ENCODE measurements at places on chromosomes 5 and 9.

GRCh38 chr5:149883550-149883949 is 61.0 kb downstream of the PDE6A start:
- no peak for DNase-seq

DNA sequence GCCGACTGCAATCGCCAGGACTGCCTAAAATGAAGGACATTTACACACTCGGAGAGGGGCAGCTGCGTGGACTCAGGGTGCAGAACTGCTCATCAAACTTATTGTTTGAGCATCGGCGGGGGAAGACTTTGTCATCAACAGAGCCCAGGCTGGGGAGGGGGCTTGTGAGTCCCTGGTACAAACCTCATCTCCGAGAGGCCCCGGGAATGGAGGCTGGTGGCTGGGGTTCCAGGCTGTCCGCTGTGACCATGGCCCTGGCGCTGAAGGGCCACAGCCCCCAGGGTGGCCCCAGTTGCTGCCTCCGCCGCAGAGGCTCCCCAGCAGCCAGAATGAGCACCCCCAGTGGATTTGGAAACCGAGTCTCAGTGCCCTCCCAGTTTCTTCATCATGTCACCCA is 46.1 kb upstream of the RNU6ATAC start:
- DNase-seq, result no peak

- no peak for DNase-seq
Measured at GRCh38 chr9:85960688-85961093, 19.7 kb downstream of the NAA35 start.

GRCh38 chr5:80109646-80110478 is 74.7 kb downstream of the THBS4 start:
- DNase-seq, result no peak

GRCh38 chr9:32500768-32501167 is 25.2 kb downstream of the RIGI start:
- no peak for DNase-seq

DNA sequence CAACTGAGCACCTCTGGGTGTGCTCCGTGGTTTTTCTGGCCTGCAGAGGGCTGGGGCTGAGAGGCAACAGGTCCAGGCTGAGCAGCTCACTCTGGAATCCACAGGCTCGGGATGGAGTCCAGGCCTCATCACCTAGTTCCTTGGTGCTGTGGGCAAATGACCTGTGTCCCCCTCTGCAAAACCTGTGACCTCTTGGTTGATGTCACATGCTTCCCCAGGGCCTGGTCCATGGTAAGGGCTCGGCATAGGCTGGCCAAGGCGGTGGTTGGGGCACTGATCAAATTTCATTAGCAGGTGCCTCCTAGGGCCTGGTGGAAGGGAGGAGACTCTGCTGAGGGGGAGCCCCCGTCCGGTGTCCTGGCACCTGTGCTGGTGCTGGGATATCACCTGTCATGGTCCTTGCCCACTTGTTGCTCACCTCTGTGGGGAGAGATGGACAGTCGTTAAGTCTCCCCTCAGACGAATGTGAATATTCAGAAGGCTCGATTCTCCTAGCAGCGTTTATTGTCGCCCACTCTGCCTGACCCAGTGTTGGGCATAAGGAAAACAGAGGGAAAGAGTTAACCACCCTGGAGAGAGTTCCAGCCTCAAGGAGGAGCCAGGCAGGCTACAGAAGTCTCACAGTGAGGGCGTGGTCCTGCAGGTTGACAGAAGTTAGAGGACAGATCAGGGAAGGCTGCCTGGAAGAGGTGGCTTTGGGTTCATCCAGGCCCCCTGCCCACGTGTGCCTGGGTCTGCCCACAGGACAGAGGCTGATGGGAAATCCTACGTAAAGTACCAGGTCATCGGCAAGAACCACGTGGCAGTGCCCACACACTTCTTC is 3.5 kb downstream of the ENDOG start:
- no peak for DNase-seq

- DNase-seq, result no peak
Measured at GRCh38 chr5:150065346-150065745, 21.0 kb downstream of the CSF1R start.

GRCh38 chr5:175902026-175902425 is 30.6 kb downstream of the CPLX2 start:
- no peak for DNase-seq

DNA sequence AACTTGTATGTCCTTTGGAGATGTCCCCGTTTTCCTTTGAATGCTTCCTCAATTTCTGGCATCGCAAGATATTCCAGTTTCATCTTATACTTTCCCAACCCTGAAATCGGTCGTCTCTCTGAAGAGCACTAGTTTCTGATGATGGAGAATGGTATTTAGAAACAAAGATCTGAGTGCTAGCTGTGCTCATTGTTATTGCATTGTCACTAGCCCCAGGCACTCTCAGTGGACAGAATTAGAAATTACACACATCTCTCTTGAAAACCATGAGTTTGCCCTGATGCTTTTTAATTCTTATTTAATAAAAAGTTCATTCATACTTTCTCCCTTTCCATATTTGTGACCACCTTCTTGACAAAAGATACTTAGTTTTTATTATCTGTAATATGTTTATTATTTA is 67.7 kb downstream of the C9orf152 start:
- DNase-seq, result no peak

GRCh38 chr5:61604076-61605025 is 272.3 kb downstream of the ZSWIM6 start:
- no peak for DNase-seq
